ENCODE measurements at places on chromosomes 2 and 18. TPM values are rescaled to one million over a fixed set of nuclear protein-coding genes. Genes with fewer than 3 reads are reported as not detected.

The PPM1G gene
- total RNA-seq: 59.6 TPM

The COL4A4 gene
- total RNA-seq: 1.1 TPM

The BOLL gene
- total RNA-seq: 0.14 TPM

The NEUROD1 gene
- total RNA-seq: 1.5 TPM

The GRB14 gene
- 0.77 TPM for total RNA-seq

The ALLC gene
- not detected for total RNA-seq

The RAB17 gene
- total RNA-seq: 25.8 TPM

The EMX1 gene
- 3.6 TPM for total RNA-seq

The NMS gene
- total RNA-seq: not detected

The TGFA gene
- 33.5 TPM for total RNA-seq

The SETBP1 gene
- 17.8 TPM for total RNA-seq

- DNase-seq: no peak
Observed at GRCh38 chr2:28401411-28401810, 8.8 kb downstream of the FOSL2 start.

GRCh38 chr18:68611311-68611710, 103.6 kb downstream of the TMX3 start:
- no peak for DNase-seq

DNA sequence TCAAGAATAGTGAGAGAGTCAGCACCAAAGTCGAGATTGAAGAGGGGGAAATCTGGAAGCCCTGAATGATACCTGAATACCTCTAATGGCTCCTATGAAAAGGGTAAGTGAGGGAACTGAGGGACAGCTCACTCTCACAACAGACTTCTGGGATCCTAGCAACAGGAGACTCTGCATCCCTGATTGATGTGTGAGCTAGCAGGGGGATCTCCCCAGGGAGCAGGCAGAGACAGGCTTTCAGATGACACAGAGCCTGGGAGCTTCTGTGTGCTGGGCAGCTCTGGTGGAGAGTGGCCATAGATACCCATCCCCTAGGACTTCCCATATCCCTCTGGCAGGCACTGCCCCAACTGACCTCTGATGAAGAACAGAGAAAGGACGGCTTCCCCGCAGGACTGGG, 206.2 kb downstream of the EXOC6B start:
- DNase-seq: no peak

GRCh38 chr2:229226382-229226781, 44.7 kb downstream of the PID1 start:
- DNase-seq: no peak

DNA sequence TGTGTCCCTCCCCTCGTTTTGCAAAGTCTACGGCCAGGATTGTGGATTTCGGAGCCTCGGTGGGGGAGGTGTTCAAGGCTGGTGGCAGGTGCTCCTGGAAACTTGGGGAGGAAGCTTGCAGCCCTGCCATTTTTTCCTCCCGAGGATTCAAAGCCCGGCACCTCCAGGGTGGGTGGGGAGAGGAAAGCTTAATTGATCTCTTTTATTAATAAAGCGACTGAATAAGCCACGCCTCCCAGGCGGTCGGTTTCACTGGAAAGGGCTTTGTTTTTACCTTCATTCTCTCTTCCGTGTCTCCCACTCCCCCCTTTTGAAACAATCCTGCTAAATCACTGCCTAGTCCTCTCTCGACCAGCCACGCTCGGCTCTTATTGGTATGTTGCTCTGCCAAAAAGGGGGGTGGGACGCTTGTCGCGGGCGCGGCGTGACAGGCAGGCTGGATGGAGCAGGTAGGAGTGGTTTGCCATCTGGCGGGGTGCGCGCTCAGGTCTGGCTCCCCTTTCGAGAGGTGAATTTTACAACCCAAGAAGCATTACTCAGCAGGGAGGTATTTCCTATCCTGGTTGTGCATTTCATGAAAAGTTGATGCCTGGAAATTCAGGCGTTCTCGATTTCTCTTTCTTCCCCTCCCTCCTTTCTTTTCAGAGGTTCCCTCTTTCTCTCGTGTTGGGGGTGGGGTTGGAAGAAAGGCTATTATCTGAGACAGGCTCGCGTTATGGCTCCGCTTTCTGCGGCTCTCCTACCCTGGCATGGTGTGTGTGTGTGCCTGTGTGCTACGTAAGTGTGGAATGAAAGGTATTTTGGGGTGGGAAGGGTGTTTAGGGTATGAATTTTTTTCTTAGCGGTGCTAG, 1.4 kb downstream of the NEDD4L start:
- DNase-seq: peak; percentile 79

DNA sequence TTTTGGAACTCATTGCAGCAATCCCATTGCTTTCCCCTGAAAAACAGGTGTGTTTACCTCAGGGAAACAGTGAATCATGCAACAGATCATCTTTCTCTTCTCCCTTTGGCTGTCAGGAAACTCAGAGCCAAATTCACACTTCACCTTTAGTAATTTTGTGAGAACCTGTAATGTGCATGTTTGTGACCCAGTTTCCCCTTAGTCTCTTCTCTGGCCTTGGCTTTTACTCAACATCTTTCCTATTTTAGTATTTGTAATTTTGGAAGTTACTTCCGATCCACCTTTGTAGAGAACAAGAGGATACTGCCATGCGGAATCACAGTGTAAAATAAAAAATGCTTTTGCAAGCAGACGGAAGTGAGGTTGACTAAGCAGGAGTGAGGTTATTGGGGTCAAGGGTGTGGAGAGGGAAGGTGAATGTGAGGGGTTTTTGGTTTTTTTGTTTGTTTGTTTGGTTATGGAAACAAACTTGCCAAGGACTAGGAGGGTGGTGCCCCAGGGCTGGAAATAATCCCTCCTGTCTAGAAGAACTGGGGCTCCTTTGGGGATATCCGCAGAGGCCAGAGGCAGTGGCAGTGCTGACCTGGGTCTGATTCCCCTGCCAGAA, 14.0 kb downstream of the ASPRV1 start:
- DNase-seq: no peak

- DNase-seq: no peak
Observed at GRCh38 chr2:178776751-178777150, 30.5 kb downstream of the TTN start.

DNA sequence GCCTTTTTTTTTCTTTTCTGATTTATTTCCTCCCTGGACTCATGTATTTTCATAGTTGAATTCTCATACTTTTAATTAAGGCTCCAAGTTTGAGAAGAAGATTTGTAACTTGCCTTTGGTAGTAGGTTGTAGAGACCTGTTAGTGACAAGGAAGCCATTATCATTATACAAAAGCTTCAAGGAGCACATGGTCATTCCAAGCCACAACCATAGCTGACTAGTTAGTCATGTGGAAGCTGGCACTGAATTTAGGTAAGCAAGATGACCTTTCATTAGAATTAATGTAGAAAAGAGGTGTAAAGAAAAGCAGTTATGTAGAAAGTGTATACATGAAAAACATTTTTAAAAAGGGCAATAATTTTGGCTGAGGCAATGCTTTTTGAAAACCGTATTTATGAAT, 89.7 kb downstream of the LRP1B start:
- no peak for DNase-seq

GRCh38 chr2:161172901-161173540, 12.8 kb downstream of the TANK start:
- DNase-seq: no peak

GRCh38 chr2:186562209-186562578, 27.7 kb upstream of the ITGAV start:
- DNase-seq: no peak

- DNase-seq: no peak
Observed at GRCh38 chr2:138267902-138268254, 233.7 kb upstream of the SPOPL start.

GRCh38 chr2:109277406-109277805, 148.4 kb downstream of the SH3RF3 start:
- no peak for DNase-seq

GRCh38 chr2:150012986-150013385, 425.4 kb upstream of the MMADHC start:
- DNase-seq: no peak

DNA sequence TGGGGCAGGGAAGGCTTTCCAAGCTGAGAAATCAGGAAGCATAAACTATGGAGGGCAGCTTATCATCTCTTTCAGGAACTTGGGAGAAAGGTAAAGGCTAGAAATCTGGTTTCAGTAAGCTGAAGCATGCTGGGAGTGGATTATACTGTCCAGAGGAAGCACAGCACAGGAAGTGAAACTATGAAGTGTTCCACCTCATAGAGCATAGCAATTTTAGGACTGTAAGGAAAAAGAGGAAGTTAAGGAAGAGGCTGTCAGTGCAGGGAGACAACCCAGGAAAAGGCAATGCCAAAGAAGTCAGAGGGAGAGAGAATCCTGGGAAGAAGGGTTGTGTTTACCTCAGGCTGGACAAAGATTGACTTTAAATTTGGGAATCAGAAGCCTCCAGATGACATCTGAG, 51.9 kb downstream of the EFEMP1 start:
- DNase-seq: no peak

- no peak for DNase-seq
Observed at GRCh38 chr2:84735389-84735788, 145.5 kb downstream of the TRABD2A start.
